Activated T-helper 17 cell treated with anti-CD3 and anti-CD28 coated beads, Interleukin-2, amount 50 U/mL, for 72 hours (primary cell): ENCODE measurements at places on chromosomes 4 and X. TPM values are rescaled to one million over a fixed set of nuclear protein-coding genes. Genes with fewer than 3 reads are reported as not detected.

Gene PTCHD1
- total RNA-seq: not detected

Gene IL21
- total RNA-seq: 5.0 TPM

Gene FGF5
- not detected for total RNA-seq

Gene APLN
- 0.28 TPM for total RNA-seq

Gene SHROOM3
- total RNA-seq: not detected

Gene UGT2A1
- not detected for total RNA-seq

Gene TMEM33
- total RNA-seq: 68.8 TPM

Gene LDOC1
- total RNA-seq: 12.5 TPM

Gene NAA11
- not detected for total RNA-seq

Gene FAM9C
- not detected for total RNA-seq

Gene CYSLTR1
- 0.71 TPM for total RNA-seq

Gene GASK1B
- not detected for total RNA-seq

Gene CLDN2
- total RNA-seq: not detected

Gene MAGEB17
- total RNA-seq: not detected

Gene HS3ST1
- total RNA-seq: 0.05 TPM

Gene PFKFB1
- total RNA-seq: 0.42 TPM

Gene CT45A3
- not detected for total RNA-seq

Gene CFAP99
- total RNA-seq: 0.26 TPM

Gene VCX3B
- not detected for total RNA-seq

Gene RNF128
- total RNA-seq: not detected

Gene JADE1
- total RNA-seq: 27.3 TPM

Gene PASD1
- total RNA-seq: not detected

Gene HELT
- not detected for total RNA-seq

Gene DMP1
- total RNA-seq: not detected

Gene CLIC2
- 0.74 TPM for total RNA-seq

Gene EDA2R
- 7.0 TPM for total RNA-seq

Gene CCDC110
- 0.09 TPM for total RNA-seq

Gene ZNF185
- 2.3 TPM for total RNA-seq

Gene GSX2
- total RNA-seq: not detected

Gene PRICKLE3
- total RNA-seq: 19.8 TPM

Gene MFAP3L
- 0.66 TPM for total RNA-seq

Gene HSD17B11
- 17.6 TPM for total RNA-seq

Gene FAM53A
- 2.6 TPM for total RNA-seq

Gene TMEM154
- total RNA-seq: 8.6 TPM

Gene COL25A1
- not detected for total RNA-seq

Gene MGARP
- total RNA-seq: not detected

Gene PWWP3B
- not detected for total RNA-seq

Gene SCML1
- 0.80 TPM for total RNA-seq

Gene PTTG2
- 0.39 TPM for total RNA-seq

Gene EMCN
- not detected for total RNA-seq

Gene MAGEE2
- total RNA-seq: not detected

Gene RHOXF2B
- not detected for total RNA-seq

Gene AWAT2
- not detected for total RNA-seq

Gene ACE2
- total RNA-seq: 0.16 TPM

Gene CFAP47
- total RNA-seq: not detected

Gene GLRB
- total RNA-seq: not detected

Gene STPG2
- total RNA-seq: 0.21 TPM

Gene RWDD4
- 8.8 TPM for total RNA-seq

Gene TRPC5OS
- total RNA-seq: not detected

Gene CDKN2AIP
- 32.2 TPM for total RNA-seq

Gene CSAG3
- total RNA-seq: not detected

Gene BGN
- not detected for total RNA-seq

Gene CXCR3
- 9.9 TPM for total RNA-seq
